ENCODE measurements at places on chromosomes 4 and X.

DNA sequence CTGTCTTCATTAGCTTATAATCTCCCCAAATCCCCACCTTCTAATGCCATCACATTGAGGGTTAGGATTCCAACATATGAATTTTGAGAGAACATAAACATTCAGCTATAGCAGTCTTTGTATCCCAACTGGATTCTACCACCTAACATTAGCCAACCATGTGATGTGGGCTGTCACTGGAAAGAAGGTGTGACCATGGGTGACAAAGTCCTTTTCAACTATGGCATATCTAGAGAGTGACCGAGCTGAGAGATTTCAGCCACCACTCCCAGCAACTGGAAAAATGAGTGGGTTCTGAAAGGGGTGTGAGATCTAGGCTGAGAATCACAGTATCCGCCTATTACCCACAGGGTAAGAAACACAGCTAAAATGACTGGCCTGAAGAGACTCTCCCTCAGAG, 22.1 kb downstream of the GABRB1 start:
- DNase-seq = no peak

DNA sequence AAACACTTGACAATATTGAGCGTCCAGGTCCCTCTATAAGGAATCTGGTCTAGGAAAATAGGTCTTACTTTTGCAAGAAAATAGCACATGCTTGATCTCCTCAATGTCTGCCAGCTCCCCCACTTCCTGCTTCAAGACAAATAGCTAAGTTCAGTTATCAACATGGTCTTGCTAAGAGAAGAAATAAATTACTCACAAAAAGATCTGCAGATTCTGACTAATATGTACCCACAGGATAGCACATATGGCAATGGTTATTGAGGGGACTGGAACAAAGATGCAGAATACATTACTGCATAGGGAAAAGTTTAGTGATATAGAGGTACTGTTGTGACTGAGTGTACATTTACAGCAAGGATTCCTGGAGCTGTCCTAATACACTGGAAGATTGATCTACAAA, 457.5 kb upstream of the GRID2 start:
- DNase-seq = no peak

- DNase-seq = no peak
Measured at GRCh38 chr4:158189422-158189821, 16.6 kb upstream of the GASK1B start.

DNA sequence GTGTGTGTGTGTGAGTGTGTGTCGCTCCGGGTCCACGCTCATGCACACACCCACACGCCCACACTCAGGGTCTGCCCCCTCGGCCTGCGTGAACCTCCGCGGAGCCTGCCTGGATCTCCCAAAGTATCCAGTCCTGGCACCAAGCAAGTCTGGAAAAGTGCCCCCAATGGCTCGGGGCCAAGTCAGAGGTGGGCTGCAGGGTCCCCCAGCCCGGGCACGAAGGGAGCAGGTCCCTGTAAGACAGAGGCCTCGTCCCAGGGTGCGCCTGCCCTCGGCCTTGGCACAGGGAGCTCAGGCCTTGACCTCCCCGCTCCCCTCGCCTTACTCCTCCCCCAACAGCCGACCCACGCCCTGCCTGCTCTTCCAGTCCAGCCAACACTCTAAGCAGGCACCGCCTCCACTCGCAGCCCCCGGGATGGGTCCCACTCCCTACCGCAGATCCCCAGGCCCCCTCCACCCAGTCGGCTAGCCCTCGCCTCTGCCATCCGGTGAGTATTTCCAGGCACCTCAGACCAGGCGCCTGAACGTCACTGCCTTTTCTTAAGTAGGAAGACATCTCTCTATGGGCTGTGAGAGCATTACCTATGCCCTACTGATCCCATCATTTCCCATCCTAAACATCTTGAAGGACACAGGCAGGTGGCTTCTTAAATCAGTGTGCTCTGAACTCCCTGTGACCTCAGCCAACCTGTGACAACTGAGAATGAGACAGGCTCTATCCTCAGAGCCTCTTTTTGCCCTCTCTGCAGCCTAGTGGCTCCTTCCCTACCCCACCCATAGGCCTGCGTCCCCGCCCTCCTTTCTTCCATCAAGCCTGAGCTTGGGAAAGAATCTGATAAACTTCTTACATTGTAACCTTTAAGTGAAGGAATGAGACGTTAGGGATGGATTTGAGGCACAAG, 704 bp downstream of the FAM114A1 start:
- no peak for DNase-seq

GRCh38 chr4:53960843-53961242, 103.6 kb downstream of the CHIC2 start:
- DNase-seq = no peak

- no peak for DNase-seq
Measured at GRCh38 chrX:80808881-80809411, 731 bp downstream of the BRWD3 start.

- no peak for DNase-seq
Measured at GRCh38 chr4:122119739-122120138, 32.4 kb upstream of the BLTP1 start.

GRCh38 chr4:6154875-6155274, 45.5 kb downstream of the JAKMIP1 start:
- DNase-seq = no peak

DNA sequence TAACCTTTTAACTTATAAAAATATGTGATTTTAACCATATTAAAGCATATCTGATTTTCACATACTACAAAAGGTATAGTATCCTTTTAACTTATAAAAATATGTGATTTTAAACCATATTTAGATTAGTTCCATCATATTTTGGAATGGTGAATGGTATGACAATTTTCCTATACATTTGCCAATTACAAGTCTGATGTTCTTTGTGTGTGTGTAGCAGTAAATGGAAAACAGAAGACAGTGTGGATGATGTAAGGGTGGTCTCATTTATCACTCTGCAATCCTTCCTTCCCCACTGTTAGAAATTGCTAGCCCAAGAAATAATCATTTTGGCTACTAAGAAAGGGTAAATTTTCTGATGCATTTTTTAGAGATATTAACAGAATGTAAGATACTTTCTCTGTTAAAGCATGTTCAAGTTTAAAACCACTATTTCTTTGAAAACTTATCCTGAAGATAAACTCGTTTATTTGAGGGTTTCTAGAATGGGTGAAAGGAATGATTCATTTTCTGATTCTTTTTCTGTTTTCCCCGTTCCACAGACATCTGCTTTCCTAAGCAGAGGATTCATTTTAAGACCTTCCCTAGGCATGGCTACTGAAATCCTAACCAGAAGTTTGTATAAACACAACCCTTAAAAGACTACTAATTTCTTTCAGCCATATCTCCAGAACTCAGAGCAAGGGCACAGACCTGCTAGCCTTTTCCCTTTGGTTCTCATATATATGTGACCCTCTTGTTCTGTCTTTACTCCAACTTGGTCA, 21.0 kb downstream of the NUDT6 start:
- DNase-seq = no peak

GRCh38 chr4:13056630-13057189, 427.4 kb downstream of the RAB28 start:
- DNase-seq = no peak

- DNase-seq = no peak
Measured at GRCh38 chr4:113888006-113888405, 91.4 kb downstream of the ARSJ start.

GRCh38 chr4:41865306-41865980, 69.8 kb upstream of the TMEM33 start:
- DNase-seq = no peak
